Type B pancreatic cell (in vitro differentiated cells): ENCODE measurements at places on chromosomes 11 and 22. TPM values are rescaled to one million over a fixed set of nuclear protein-coding genes. Genes with fewer than 3 reads are reported as not detected.

The B4GALNT4 gene
- 95.0 and 185 TPM in 2 replicates for total RNA-seq

The COPB1 gene
- 108 and 130 TPM in 2 replicates for total RNA-seq

The IL18BP gene
- 10.6 and 15.7 TPM in 2 replicates for total RNA-seq

- peak; percentile 44 for DNase-seq
- H3K27ac ChIP-seq: no peak overlapping the region
- no peak overlapping the region for H3K4me3 ChIP-seq
Measured at GRCh38 chr11:134667175-134667500, 255.1 kb upstream of the B3GAT1 start.

GRCh38 chr11:101445761-101446160 is 138.0 kb downstream of the TRPC6 start:
- no peak for DNase-seq
- H3K4me1 ChIP-seq: no peaks in the 10 kb centered on the region
- H3K4me3 ChIP-seq: no peak overlapping the region
- no peak overlapping the region for H3K27ac ChIP-seq

DNA sequence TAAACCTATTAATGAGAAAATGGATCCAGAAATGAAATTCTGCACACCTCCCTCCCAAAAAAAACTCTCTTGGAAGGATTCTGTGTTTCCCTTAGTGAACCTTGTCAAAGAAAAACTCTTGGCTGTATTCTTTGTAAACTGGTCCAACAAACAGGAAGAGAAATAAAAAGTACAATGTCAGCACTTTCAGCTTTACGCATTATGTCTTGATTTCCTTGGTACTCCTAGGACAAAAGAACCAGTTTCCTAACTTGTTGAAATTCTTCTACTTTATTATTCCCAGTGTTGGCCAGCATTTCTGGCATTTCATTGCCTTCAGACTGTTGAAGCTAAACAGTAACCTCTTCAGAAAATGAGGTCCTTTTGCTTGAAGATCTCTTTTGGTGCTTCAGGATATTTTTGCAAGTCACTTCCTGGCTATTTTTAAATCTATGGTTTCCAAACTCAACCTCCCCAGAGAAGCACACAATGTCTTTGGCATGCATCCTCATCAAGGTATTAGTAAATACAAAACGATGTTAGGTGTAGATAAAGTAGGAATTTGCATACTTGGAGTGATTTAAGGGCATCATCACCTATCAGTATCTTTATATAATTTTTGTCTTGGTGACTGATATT is 342.7 kb downstream of the AASDHPPT start:
- H3K4me1 ChIP-seq: no peaks in the 10 kb centered on the region
- H3K27ac ChIP-seq: no peak overlapping the region
- no peaks in the 10 kb centered on the region for H3K36me3 ChIP-seq
- H3K27me3 ChIP-seq: no peaks in the 10 kb centered on the region
- no peak overlapping the region for H3K4me3 ChIP-seq
- no peak for DNase-seq

The MPZL2 gene
- total RNA-seq: 32.7 and 113 TPM in 2 replicates

DNA sequence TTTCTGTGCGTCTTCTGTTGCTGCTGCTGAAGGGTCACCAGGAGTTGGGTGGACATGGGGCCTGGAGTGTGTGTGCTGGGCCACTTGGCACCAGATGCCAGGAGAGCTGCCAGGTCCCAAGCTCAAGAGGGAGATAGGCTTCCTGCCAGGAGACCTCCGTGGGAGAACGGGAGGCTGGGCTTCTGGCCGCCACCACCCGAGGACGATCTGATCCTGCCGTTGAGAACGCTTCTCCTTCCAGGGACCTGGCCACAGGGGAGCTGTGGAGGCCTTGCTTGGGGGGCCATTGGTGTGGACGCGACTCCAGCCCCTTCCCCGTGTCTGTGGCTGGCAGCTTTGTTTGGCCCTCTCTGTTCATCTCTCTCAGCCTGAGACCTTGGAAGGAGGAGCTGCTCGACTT is 2.4 kb downstream of the BRSK2 start:
- DNase-seq: no peak
- no peak overlapping the region for H3K27ac ChIP-seq
- no peaks in the 10 kb centered on the region for H3K36me3 ChIP-seq
- peaks cover 33% of the 10 kb centered on the region for H3K27me3 ChIP-seq
- H3K4me1 ChIP-seq: peaks cover 6% of the 10 kb centered on the region
- H3K4me3 ChIP-seq: peak overlapping the region; percentile 81

DNA sequence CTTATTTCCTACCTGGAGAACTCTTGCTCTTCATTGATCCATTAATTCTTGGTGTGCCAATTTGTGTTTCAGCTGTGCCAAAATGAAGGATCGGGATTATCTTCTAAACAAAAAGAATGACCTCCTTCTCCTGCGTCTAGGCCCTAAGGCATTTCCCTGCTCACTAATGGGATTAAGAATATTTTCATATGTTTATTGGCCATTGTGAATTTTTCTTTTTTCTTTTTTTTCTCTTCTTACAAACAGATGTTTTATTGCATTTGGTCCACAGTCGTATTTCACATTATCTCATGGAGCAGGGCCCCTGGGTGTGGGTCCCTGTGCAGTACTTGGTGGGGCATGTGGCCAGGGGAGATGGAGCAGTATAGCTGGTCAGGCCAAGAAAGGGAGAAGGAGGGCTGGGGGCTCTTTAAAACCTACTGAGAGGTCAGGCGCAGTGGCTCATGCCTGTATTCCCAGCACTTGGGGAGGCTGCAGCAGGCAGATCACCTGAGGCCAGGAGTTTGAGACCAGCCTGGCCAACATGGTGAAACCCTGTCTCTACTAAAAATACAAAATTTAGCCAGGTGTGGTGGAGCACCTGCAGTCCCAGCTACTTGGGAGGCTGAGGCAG is 35.3 kb upstream of the HORMAD2 start:
- H3K4me3 ChIP-seq: peak overlapping the region; percentile 70
- peak overlapping the region; percentile 89 for H3K27ac ChIP-seq
- DNase-seq: peak; percentile 20
- H3K4me1 ChIP-seq: peaks cover 26% of the 10 kb centered on the region
- H3K36me3 ChIP-seq: peaks cover 4% of the 10 kb centered on the region

DNA sequence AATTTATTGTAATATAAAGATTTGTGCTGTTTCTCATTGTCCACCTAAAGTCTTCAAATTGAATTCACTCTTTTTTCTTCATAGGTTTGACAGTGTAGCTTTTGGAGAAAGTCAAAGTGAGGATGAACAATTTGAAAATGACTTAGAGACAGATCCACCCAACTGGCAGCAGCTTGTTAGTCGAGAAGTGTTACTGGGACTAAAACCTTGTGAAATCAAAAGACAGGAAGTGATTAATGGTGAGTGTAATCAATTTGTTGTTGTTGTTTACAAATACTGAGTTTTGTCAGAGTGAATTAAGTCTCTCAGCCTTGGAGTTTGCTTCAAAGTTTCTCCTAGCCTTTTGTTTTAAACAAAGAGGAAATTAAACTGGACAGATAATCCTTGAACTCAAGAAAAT is 53.6 kb upstream of the GRIK4 start:
- H3K4me1 ChIP-seq: no peaks in the 10 kb centered on the region
- no peak for DNase-seq
- peaks cover 33% of the 10 kb centered on the region for H3K36me3 ChIP-seq
- H3K27ac ChIP-seq: no peak overlapping the region

- peaks cover 7% of the 10 kb centered on the region for H3K27me3 ChIP-seq
- DNase-seq: no peak
- peaks cover 15% of the 10 kb centered on the region for H3K4me1 ChIP-seq
Measured at GRCh38 chr11:76637491-76638269, 32.9 kb downstream of the LRRC32 start.

The OR1S1 gene
- total RNA-seq: not detected in 2 replicates
